ENCODE measurements at places on chromosomes 16 and 17.
A peak's percentile ranks its signal among the peaks of the same experiment; 100 is the strongest.

GRCh38 chr16:86414991-86415740, 95.2 kb upstream of the FOXF1 start:
- no peak for DNase-seq

- DNase-seq: no peak
These were observed 75.9 kb downstream of the USP22 start for GRCh38 chr17:20966870-20967269.

- DNase-seq: no peak
These were observed 20.0 kb upstream of the GLG1 start for GRCh38 chr16:74626741-74627416.

- no peak for DNase-seq
These were observed 24.9 kb downstream of the TPSG1 start for GRCh38 chr16:1200014-1200627.

GRCh38 chr17:81340607-81341515, 45.8 kb upstream of the SLC38A10 start:
- DNase-seq: no peak

- DNase-seq: no peak
These were observed 3.1 kb downstream of the EPX start for GRCh38 chr17:58195518-58196123.

DNA sequence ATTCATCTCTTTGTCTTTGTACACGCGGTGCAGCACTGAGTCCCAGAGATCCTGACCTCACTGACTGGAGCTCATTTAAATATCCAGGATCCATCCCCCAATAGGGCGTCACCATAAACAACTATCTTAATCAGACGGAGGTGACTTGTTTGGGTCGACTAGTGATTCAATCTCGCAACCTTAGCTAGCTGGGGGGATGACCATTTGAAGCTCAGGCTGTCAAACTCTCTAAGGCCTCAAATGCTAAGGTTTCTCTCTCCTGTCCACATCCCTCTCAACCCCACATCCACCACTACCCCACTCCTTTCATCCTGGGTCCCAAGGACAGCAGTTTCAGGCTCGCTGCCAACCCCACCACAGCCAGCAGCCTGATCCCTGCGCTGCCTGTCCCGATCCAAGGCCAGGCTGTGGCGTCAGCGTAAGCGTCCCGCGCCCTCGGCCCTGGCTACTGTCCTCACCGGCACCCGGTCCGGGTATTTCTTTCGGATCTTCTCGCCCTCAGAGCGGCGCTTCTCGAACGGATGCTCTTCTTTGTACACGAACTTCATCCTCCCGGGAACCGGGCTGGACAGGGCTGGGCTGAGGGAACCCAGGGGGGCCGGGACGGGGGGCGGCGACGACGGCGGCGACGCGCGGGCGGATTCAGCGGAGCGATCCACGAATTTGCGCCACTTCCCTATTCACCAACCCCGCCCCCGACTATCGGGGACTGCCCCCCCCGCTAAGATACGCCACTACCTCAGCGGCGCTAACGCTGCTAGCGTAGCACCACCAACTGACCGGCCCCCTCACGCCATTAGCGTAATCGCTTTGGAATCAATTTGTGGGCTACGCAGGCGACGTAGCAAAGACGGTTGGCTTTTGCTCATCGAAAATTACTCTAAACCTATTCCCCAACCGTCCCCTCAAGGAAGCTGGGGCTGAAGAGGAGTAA, at the start of gene GABARAP:
Gene GABARAP, minus strand, starts transcription at position 667 of the 934 bp plus-strand sequence. Its CDS starts 119 bp downstream, at position 548.
- peak; percentile 61 for DNase-seq

DNA sequence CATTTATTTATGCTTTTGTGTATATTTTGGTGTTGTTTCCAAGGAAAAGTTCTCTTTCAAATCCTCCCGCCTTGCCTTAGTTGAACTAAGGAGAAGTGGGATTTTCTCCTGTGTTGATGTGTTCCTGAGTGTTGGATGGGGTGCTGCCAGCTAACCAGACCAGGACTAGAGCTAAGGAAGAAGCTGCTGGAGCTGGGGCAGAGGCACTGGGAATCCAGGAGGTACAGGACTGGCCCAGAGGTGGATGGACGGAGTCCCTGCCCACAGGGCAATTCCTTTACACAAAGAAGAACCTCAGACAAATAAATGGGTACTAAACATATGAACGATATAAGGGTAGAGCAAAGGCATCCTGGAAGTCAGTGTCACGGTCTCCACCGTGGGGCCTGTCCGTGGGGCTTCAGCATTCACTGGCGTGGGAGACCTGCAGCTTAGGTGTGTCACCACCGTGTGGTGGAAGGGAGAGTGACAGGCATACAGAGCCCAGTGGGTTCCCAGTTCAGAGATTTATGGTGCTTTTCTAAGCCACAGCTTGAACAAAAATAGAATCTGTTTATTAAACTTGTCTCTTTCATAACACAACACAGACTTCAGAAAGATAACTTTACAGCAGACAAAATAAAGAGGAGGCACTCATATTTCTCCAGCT, 270.7 kb downstream of the NTN1 start:
- peak; percentile 42 for DNase-seq

DNA sequence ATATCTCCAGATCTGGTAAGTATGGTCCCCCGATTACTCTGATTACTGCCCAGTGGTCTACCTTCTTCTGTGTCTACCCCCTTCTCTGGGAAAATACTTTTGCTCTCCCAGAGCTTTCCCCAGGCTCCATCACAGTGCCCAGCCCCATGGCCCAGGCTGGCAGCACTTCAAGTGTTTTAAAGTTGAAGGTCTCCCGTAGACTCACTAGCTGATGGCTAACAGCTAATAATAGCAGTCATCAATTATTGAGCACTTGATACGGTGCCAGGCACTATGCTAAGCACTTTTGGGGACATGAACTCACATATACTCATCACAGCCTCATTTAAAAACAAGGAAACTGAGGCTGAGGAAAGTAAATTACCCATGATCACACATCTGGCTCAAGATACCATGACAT, 33.4 kb downstream of the DCUN1D3 start:
- DNase-seq: no peak

DNA sequence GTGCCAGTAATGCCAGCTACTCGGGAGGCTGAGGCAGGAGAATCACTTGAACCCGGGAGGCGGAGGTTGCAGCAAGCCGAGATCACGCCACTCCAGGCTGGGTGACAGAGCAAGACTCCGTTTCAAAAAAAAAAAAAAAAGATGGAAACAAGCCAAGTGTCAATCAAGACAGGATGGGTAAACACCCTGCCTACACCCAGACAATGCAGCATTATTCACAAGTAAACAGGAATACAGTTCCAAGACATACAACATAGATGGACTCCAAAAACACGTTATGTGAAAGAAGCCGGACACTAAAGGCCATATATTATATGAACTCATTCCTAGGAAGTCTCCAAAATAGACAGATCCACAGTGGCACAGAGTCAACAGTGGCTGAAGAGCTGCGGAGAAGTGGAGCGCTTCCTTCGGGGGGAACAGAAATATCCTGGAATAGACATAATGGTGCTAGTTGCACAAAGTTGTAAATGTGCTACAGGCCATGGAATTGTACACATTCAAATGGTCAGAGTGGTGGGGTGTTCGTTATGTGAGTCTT, 33.9 kb downstream of the ANKRD11 start:
- peak; percentile 64 for DNase-seq

DNA sequence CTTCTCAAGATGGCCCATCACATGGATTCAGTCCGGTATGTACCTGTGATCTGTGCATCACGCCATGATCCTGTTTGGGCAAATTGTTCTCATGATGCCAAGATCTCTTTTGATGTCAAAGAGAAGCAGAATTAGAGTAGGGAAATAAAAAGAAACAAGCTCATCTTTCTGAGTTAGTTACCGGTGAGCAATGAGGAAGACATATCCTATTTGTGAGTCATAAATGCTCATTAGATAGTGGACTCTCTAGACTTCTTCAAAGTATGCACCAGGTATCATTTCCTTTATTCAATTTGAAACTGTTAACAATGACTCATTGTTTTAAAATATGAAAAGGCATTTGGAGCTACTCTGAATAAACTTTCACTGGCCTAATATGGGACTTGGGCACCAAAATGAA, 8.0 kb upstream of the KRTAP4-12 start:
- no peak for DNase-seq

- DNase-seq: no peak
These were observed 27.1 kb downstream of the USP10 start for GRCh38 chr16:84726669-84727467.

- no peak for DNase-seq
These were observed 227.8 kb downstream of the ABCC12 start for GRCh38 chr16:47928008-47928407.

- DNase-seq: no peak
These were observed 13.9 kb downstream of the ITPRIPL2 start for GRCh38 chr16:19127674-19128131.

- DNase-seq: no peak
These were observed 18.9 kb downstream of the C16orf54 start for GRCh38 chr16:29726845-29727377.

- DNase-seq: peak; percentile 80
These were observed 21.1 kb downstream of the ANKRD40 start for GRCh38 chr17:50686494-50687199.

- DNase-seq: no peak
These were observed 43.7 kb downstream of the IL21R start for GRCh38 chr16:27445502-27446175.

DNA sequence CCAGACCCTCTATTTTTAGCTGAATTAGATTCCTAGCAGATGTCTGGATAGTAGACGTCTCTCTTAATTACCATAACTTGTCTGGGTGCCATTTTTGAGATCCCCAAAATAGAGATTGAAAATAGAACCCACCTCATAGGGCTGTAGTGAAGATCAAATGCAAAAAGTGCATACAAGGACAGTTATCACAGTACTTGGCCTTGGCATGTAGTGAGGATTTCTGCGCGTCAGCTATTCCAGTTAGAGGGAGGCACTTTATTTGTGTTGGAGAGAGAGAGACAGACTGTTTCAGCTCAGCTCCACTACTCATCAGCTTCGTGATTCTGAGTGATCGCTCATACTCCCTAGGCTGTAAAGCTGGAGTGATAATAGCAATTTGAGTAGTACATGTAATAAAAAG, 59.6 kb upstream of the CDH13 start:
- no peak for DNase-seq

- no peak for DNase-seq
These were observed 39.8 kb downstream of the TEX2 start for GRCh38 chr17:64223283-64223682.

DNA sequence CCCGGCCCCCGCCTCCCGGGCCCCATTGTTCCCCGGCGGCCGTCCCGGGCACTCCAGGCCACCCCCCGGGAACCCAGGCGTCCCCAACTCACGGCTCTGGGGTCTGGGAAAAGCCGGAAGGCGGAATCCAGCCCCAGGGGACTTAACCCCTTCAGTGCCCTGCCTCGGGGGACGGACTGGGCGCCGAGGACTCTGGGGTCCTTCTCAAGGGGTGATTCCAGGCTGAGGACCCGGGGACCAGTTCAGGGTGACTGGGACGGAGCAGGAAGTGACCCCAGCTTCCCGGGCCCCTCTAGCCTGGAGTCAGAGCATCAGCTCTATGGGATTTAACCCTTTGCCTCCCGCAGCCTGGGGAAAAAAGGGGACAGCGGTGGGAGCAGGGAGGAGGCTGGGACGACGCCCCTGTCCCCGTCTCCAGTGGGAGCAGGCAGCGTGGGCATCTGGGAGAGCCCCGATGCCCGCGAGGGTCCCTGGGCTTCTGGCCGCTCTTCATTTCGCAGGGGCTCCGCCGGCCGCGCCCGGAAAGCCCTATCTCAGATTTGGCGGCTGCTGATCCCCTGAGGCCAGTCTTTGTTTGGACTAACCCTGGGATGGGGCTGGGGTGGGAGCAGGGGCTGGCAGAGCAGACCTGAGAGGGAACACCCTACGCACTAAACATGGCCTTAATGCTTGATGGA, at the start of gene ZNF629:
Gene ZNF629, minus strand, starts transcription at position 270 of the 677 bp plus-strand sequence. CDS start 2,723 bp downstream, outside the sequence.
- DNase-seq: peak; percentile 87

DNA sequence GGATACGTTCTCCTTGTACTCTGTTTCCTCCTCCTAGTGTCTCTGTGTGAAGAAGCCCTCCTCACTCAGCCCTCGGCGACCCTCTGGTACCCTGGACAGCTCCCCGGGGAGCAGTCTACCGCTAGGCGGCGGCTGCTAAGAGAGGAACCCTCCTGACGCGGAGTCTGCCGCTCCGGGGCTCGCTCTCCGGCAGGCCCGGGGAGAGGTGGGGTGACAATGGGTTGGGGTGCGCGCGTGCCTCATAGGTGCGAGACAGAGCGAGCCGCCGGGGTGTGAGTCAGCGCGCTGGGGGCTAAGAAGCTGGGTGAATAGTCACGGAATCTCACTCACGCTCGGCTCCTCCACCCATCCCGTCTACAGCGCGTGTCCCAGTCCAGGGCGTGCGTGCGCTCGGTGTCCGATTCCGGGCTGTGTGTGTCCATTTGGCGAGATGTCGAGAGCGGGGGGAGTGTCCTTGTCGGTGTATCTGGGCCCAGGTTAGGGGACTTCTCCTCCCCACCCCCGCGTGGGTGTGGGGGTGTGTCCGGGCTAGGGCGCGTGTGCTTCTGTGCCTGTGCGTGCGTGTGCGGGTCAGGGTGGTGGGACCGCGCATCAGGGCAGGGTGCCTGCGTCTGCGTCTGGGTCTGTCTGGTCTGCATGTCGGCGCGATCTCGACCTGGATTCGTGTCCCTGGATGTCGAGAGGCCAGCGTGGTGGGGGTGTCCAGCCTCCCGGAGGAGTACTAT, 577 bp upstream of the HS3ST2 start:
- peak; percentile 70 for DNase-seq

GRCh38 chr16:79895917-79896203, 295.3 kb upstream of the MAF start:
- no peak for DNase-seq

DNA sequence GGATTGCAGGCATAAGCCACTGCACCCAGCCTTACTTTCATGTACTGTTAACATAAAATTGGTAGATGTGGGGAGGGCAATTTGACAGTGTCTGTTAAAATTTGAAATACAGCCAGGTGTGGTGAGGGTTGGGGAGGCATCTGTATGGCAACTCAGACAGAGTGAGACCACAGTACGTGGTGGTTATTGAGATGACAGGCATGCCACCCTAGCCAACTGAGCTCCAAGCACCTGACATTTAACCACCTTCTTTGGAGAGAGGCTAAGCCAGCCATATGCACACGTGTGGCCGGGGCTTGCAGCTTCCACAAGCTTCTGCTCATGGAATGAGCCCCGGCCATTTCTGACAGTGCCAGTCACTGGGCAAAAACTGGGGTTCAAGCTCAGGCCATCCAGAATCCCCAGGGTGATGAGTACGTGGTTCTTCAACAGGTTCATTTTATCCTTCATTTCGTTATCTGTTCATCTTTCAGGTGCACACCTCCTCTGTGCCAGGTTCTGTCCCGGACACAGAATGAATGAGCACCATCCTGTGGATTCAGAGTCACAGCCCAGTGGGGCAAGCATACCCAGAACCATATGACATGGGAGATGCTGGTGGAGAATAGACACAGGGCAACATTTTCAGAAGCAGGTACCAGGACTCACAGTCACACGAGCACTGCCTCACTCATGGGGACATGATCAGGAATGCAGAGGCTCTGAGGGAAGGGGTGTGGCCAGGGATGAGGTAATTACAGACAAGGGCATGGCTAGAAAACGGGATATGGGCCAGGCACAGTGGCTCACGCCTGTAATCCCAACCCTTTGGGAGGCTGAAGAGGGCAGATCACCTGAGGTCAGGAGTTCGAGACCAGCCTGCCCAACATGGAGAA, 36.2 kb downstream of the C16orf82 start:
- DNase-seq: no peak

- DNase-seq: no peak
These were observed 5.3 kb downstream of the OSGIN1 start for GRCh38 chr16:83958137-83958845.

- no peak for DNase-seq
These were observed 2.9 kb downstream of the C17orf67 start for GRCh38 chr17:56830726-56831368.

- no peak for DNase-seq
These were observed 30.2 kb upstream of the RASD1 start for GRCh38 chr17:17526369-17526768.

Data from HuH-7 (cell line).